ENCODE measurements at places on chromosomes 6 and 20.

- DNase-seq, result no peak
These were observed 113.8 kb downstream of the CEBPB start for GRCh38 chr20:50304501-50304856.

- no peak for DNase-seq
These were observed 443.8 kb downstream of the TENT5A start for GRCh38 chr6:81308577-81309279.

DNA sequence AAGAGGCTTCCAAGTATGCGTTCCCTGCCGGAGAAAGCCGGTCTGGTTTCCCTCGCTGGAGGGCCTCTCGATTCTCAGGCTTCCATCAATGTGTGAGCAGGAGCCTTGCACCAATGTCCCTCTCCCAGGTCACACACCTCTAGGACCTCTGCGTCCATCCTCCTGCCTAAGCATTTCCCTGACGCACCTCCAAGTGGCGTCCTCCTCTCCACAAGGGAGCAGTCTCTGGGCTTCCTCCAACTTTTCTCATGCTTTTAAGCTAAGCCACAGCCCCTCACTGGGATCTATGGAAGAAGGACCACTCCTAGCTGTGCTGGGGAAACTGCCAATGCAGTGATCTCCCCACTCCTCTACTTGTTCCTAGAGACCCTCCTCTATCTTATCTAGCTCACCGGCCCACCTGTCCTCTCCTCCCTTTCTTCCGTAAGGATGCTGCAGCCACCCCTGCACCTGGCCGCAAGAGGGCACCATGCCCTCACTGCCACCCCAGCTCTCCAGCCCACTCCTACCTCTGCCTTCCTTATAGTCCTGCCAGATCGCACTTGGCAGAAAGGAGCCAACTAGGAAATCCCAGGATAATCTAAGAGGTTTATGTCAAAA is 258.7 kb downstream of the LRFN2 start:
- DNase-seq, result peak; percentile 15

GRCh38 chr20:2246069-2246491 is 49.7 kb upstream of the TGM3 start:
- no peak for DNase-seq

- DNase-seq, result no peak
These were observed 132.4 kb upstream of the FBXL4 start for GRCh38 chr6:99080191-99080590.

GRCh38 chr6:91135406-91136103 is 548.7 kb upstream of the MAP3K7 start:
- no peak for DNase-seq

DNA sequence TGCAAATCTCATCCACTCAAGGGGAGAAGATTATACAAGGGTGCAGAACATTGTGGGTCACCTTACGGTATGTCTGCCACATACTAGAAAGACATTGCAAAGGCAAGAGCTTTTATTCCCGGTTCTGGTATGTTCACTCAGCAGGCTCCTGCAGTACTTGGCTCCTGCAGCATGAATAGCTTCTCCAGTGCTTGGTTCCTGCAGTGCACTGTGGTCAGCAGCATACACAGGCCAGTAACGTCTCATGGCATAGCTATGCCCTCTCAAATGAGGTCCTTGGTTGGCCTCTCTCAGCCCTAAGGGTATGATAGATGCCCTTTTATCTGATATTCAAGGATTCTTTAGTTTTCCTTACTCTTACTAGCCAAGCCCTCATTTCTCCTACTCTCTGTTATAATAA is 12.6 kb downstream of the TCP11 start:
- DNase-seq, result no peak

Measured in ACHN (cell line).